ENCODE measurements at places on chromosomes 3 and 15. TPM values are rescaled to one million over a fixed set of nuclear protein-coding genes. Genes with fewer than 3 reads are reported as not detected.

The DOCK3 gene
- 0.12 TPM for total RNA-seq

The ULK3 gene
- 15.2 TPM for total RNA-seq

The RLBP1 gene
- total RNA-seq = not detected

The CLDN1 gene
- total RNA-seq = 0.55 TPM

The PAQR5 gene
- 1.5 TPM for total RNA-seq

The REC114 gene
- not detected for total RNA-seq

The CPNE4 gene
- not detected for total RNA-seq

The NRROS gene
- 3.0 TPM for total RNA-seq

The CELF6 gene
- 0.37 TPM for total RNA-seq

The TPRG1 gene
- 1.8 TPM for total RNA-seq

The ACOX2 gene
- 10.2 TPM for total RNA-seq

The GASK1A gene
- 2.2 TPM for total RNA-seq

The DAZL gene
- not detected for total RNA-seq

The LYZL4 gene
- total RNA-seq = not detected

The KLHL6 gene
- total RNA-seq = under 0.01 TPM

The DNASE1L3 gene
- total RNA-seq = not detected

The TRIM42 gene
- not detected for total RNA-seq

The CKMT1A gene
- total RNA-seq = not detected

The ETFA gene
- 113 TPM for total RNA-seq

The MKRN2OS gene
- total RNA-seq = not detected

The FAM81A gene
- total RNA-seq = 0.66 TPM

The TLE3 gene
- 26.6 TPM for total RNA-seq

The GALNT15 gene
- total RNA-seq = 3.4 TPM

The CPLX3 gene
- total RNA-seq = not detected

The FGD5 gene
- total RNA-seq = 0.37 TPM

The SEMA5B gene
- total RNA-seq = not detected

The ZIC4 gene
- total RNA-seq = not detected

The TERB2 gene
- not detected for total RNA-seq

The CEP70 gene
- total RNA-seq = 60.1 TPM

All from uterine smooth muscle cell (primary cell).